ENCODE measurements at places on chromosomes 12 and 14. TPM values are rescaled to one million over a fixed set of nuclear protein-coding genes. Genes with fewer than 3 reads are reported as not detected.
A peak's percentile ranks its signal among the peaks of the same experiment; 100 is the strongest.

DNA sequence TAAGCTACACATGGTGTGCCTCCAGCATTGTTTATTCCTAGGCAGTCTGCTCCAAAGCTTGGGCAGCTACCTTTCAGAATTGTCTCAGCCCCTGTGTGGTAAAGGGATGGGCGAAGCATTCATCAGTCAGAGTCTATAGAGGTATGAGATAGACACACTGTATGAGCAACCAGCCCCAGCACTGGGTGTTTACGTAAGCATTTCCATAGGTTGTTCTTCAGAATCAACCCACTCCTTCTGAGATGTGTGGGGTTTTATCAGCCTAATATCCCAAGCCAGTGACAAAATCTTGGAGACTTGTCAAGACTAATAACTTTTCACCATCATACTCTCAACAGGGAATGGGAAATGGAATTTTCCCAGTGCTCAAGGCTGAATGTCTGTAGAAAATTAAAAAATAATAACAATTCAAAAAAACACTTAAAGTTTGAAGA is 98.2 kb downstream of the BTG1 start:
- H3K4me3 ChIP-seq, result peak overlapping the region; percentile 35
- no peaks in the 10 kb centered on the region for H3K27me3 ChIP-seq
- peak overlapping the region; percentile 68 for H3K27ac ChIP-seq
- H3K36me3 ChIP-seq, result peaks cover 47% of the 10 kb centered on the region

- H3K4me3 ChIP-seq, result no peak overlapping the region
- no peak for DNase-seq
- H3K27me3 ChIP-seq, result no peaks in the 10 kb centered on the region
- H3K27ac ChIP-seq, result no peak overlapping the region
Observed at GRCh38 chr14:65134651-65135579, 32.6 kb upstream of the MAX start.

The RNASE7 gene
- not detected for total RNA-seq

The NGB gene
- total RNA-seq, result not detected

The SCNN1A gene
- total RNA-seq, result not detected

DNA sequence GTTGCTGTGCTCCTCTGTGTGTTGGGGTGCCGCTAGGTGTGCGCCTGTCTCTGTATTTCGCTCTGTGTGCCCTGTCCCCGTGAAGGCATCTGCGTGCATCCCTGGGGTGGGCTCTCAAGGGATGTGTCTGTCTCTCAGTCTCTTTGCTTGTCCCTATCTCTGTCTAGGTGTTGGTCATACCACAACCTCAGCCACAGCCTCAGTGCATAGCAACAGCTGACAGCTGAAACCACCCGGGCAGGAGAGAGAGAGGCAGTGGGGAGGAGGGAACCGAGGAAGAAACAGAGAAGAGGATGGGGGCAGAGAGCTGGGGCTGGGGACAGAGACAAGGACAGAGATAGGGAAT is 953 bp upstream of the NXPH4 start:
- no peak overlapping the region for H3K27ac ChIP-seq
- peaks cover 32% of the 10 kb centered on the region for H3K4me1 ChIP-seq
- H3K36me3 ChIP-seq, result no peaks in the 10 kb centered on the region

- no peak for DNase-seq
- H3K27me3 ChIP-seq, result no peaks in the 10 kb centered on the region
- H3K27ac ChIP-seq, result no peak overlapping the region
- H3K4me1 ChIP-seq, result no peaks in the 10 kb centered on the region
- no peaks in the 10 kb centered on the region for H3K36me3 ChIP-seq
Observed at GRCh38 chr12:5276327-5276880, 155.5 kb upstream of the NTF3 start.

DNA sequence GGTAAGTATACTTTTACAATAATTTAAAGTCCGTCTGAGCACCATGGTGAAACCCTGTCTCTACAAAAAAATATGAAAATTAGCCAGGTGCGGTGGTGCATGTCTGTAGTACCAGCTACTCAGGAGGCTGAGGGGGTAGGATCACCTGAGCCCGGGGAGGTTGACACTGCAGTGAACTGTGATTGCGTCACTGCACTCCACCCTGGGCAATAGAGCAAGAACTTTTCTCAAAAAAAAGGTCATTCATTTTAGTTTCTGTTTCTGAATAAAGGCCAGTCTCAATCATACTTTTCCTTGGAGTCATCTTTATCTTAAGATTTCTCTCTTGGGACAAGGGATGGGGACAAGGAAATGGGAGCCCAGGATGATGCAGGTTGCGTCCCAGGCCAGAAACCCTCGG is 12.9 kb downstream of the ANKRD13A start:
- peaks cover 55% of the 10 kb centered on the region for H3K36me3 ChIP-seq
- DNase-seq, result no peak
- H3K27me3 ChIP-seq, result no peaks in the 10 kb centered on the region
- no peak overlapping the region for H3K4me3 ChIP-seq

DNA sequence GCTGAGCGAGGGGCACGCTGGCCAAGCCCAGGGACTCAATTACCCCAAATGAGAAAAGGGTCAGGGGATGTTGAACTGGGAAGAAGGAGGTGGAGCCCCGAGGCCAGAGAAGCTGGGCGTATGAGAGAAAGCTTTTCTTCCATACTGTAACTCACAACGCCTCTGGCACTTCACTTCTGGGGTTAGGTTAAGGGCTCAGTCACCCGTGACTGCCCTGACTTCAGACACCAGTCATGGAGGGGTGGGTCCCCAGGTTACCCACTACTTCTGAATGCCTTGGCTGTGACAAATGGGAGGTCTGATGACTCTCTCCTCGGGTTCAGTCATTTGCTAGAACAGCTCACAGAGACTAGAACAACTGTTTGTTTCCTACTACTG is 5.5 kb upstream of the GPR132 start:
- peak overlapping the region; percentile 78 for H3K27ac ChIP-seq
- H3K4me3 ChIP-seq, result no peak overlapping the region
- peaks cover 31% of the 10 kb centered on the region for H3K4me1 ChIP-seq
- DNase-seq, result no peak
- H3K27me3 ChIP-seq, result no peaks in the 10 kb centered on the region

- H3K4me3 ChIP-seq, result no peak overlapping the region
- no peak overlapping the region for H3K27ac ChIP-seq
- no peaks in the 10 kb centered on the region for H3K4me1 ChIP-seq
- H3K36me3 ChIP-seq, result no peaks in the 10 kb centered on the region
- DNase-seq, result no peak
Observed at GRCh38 chr14:25406818-25407217, 356.9 kb upstream of the STXBP6 start.

- no peaks in the 10 kb centered on the region for H3K36me3 ChIP-seq
- no peaks in the 10 kb centered on the region for H3K4me1 ChIP-seq
- no peak overlapping the region for H3K27ac ChIP-seq
- H3K27me3 ChIP-seq, result peaks cover 18% of the 10 kb centered on the region
Observed at GRCh38 chr12:120992989-120993388, 14.6 kb downstream of the HNF1A start.

All from activated T-helper 2 cell treated with anti-CD3 and anti-CD28 coated beads, Interferon-gamma antibody, Interleukin-2, Interleukin-4, amounts not matched to agents 10 μg/mL and 5 μg/mL and 100 μg/mL, durations not matched to agents 14 hours and 24 hours and 36 hours (primary cell).